Adipose tissue (tissue), 3 donors: ENCODE measurements at places on chromosomes 16 and 17. TPM values are rescaled to one million over a fixed set of nuclear protein-coding genes. Genes with fewer than 3 reads are reported as not detected.

Gene SDK2
- polyA plus RNA-seq: 0.08 TPM

Gene SYT17
- 2.1 TPM for polyA plus RNA-seq

Gene TBC1D3H
- polyA plus RNA-seq: not detected

Gene RANGRF
- polyA plus RNA-seq: 36.4 TPM

Gene P2RX5
- polyA plus RNA-seq: 0.45 TPM

Gene C17orf100
- polyA plus RNA-seq: 0.65 TPM

Gene RRN3
- 17.4 TPM for polyA plus RNA-seq

Gene CCL5
- polyA plus RNA-seq: 0.74 TPM

Gene SRCIN1
- polyA plus RNA-seq: 1.3 TPM

Gene PTX4
- polyA plus RNA-seq: 0.07 TPM

Gene USP7
- 30.5 TPM for polyA plus RNA-seq

Gene NPB
- polyA plus RNA-seq: 0.23 TPM

Gene RTN4RL1
- polyA plus RNA-seq: 8.7 TPM

Gene CTRB2
- polyA plus RNA-seq: 11.5 TPM

Gene RNF213
- polyA plus RNA-seq: 45.5 TPM

Gene PKMYT1
- polyA plus RNA-seq: 2.2 TPM

Gene RNFT1
- 19.5 TPM for polyA plus RNA-seq

Gene CACNA1H
- polyA plus RNA-seq: 6.5 TPM

Gene EMP2
- polyA plus RNA-seq: 23.5 TPM

Gene NETO2
- 1.1 TPM for polyA plus RNA-seq

Gene STX8
- polyA plus RNA-seq: 55.6 TPM

Gene RNF222
- 0.03 TPM for polyA plus RNA-seq

Gene CDH16
- polyA plus RNA-seq: not detected

Gene DOC2B
- 9.4 TPM for polyA plus RNA-seq

Gene PRSS21
- 0.39 TPM for polyA plus RNA-seq

Gene SPATA32
- polyA plus RNA-seq: not detected

Gene ODAD4
- polyA plus RNA-seq: 0.48 TPM

Gene MYH4
- not detected for polyA plus RNA-seq

Gene RAB11FIP4
- polyA plus RNA-seq: 12.3 TPM

Gene BORCS6
- polyA plus RNA-seq: 13.9 TPM

Gene PRR35
- not detected for polyA plus RNA-seq

Gene DRC7
- polyA plus RNA-seq: 0.24 TPM

Gene TEKT1
- not detected for polyA plus RNA-seq

Gene PNMT
- polyA plus RNA-seq: 9.8 TPM

Gene CACNG5
- not detected for polyA plus RNA-seq

Gene CEP295NL
- polyA plus RNA-seq: 0.03 TPM

Gene UNC45B
- 0.02 TPM for polyA plus RNA-seq

Gene SLC52A1
- not detected for polyA plus RNA-seq

Gene HS3ST3B1
- polyA plus RNA-seq: 0.67 TPM

Gene PRR11
- polyA plus RNA-seq: 1.9 TPM

Gene BIRC5
- 0.40 TPM for polyA plus RNA-seq

Gene EFCAB5
- polyA plus RNA-seq: 0.01 TPM

Gene ZNF646
- 4.8 TPM for polyA plus RNA-seq

Gene ACSM3
- 5.9 TPM for polyA plus RNA-seq

Gene PPY
- polyA plus RNA-seq: not detected
